ENCODE measurements at places on chromosomes 11 and 22.

- peak; percentile 76 for DNase-seq
These were observed 163.7 kb downstream of the LARGE1 start for GRCh38 chr22:33756508-33756949.

DNA sequence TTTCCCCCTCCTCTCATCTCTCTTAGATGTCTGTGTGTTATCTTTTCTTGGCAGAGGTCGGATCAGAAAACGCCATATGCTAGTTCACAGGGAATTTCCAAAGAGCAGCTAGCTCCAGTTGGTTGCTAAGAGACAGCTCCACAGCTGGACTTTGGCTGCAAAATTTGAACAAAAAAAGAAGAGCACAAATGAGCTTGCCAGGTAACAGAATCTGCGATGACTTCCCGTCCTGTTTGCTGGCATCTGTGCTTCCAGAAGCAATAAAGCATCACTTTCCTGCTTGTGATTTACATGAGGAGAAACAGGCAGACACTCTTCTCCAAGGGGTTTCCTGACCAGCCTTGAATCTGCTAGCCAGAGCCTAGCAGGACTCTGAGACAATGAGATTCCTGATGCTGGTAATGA lies 596.0 kb upstream of the B3GAT1 start:
- DNase-seq, result no peak

DNA sequence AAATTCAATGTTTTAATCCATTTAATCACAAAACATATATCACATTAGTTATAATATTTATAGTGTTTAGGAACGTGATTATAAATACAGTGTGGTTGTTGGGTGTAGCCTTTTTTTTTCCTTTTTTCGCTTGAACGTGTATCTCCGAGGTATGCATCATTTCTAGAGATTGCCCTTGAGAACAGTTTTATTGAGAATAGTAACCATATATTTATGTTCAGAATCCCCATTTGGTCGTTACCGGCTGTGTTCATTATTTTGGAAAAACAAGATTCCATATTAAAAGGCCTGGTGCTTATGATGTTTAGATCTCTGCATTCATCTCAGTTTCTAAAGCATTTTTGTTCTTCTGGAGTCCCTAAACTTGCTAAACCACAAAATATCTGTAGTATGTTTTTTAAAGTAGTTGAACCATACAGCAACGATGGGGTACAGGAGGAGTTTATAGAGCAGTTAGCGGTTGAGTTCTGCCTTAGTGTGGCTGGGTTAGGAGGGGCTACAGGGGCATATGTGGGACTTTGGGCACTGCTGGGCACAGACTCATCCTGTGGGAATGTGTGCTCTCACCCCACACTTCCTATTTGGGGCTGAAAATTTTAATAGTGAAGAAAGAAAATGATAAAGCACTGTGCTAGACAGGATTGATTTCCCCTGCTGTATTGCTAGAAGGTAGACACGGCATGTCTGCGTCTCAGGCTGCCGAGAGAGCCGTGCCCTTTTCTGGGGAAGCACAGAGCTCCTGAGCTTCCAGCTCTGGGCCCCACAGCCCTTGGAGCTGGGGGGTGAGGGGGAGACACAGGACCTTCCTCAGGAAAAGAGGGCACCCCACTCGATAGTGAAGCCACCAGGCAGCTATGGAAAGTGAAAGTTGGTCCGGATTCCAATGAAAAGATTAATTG lies 81.5 kb upstream of the PPARA start:
- DNase-seq, result no peak

GRCh38 chr11:106446955-106447354 lies 369.5 kb downstream of the AASDHPPT start:
- peak; percentile 7 for DNase-seq

DNA sequence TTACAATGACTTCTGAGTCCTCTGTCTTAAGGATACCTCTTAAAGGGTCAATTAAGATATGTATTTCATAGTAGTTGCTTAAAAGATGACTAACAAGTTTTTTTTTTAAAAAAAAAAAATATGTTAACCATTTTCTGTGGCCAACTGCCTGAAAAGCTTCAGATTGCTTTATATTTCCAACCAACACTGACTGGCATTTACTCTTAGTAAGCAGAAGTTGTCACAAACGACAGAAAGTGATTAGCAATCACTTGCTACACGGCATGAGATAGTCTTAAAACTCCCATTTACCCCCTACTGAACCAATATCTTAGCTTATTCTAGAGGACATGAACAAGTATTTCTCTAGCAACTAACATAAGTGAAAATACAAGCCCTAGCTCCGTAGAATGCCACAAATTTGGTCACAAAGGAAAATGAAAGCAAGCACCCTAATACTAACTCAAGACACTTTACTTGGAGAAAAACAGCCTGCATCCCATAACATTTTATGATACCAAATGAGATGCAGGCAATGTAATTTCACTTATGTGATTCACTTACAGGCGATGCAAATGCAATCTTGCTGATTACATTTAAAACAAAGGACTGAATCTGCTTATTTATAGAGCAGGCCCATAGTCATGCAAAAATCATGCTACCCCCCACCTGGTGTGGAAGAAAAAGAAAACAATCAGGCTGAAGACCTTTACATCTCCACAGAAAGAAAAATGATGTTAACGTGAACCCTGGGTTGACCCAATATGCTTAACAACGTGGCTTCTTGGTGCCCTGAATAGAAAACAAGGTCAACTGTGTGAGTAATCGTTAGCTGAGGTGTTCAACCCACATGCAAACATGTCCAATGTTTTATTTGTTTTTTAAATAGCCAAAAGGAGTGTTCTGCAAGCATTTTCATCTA lies 25.7 kb downstream of the MPPED2 start:
- no peak for DNase-seq

- peak; percentile 31 for DNase-seq
These were observed 68.2 kb upstream of the B3GAT1 start for GRCh38 chr11:134480136-134480712.

DNA sequence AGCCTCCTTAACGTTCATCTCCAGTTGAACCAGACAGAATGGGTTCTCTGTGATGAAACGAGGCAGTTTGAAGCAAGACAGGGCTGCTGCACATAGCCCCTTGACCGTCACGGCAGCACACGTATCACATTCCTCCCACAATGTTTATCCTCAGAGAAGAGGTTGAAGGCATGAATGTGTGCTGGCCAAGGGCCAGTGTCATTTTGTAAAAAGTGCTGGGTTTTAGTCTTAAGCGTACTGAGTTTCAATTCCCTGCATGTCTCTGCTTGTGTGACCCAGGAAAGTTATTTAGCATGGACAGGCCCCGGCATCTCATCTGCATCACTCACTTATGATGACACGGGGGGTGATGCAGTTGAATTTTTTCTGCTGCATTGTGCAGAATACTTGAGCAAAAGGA lies 31.6 kb downstream of the TTC12 start:
- DNase-seq, result no peak

DNA sequence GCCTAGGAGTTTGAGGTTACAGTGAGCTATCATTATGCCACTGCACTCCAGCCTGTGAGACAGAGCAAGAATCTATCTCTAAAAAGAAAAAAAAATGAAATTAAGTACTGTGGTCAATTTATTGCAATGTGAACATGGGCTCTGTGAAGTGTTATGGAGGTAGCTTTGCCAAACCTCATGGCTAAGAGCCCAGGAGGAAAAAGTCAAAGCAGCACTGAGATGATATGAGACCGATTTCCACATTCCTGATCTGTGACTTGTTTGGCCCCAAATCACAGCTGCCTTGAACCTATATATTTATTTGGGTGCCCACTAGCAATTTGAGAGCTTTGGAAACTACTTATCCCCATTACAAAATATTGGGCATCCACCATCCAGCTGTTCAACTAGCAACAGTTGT lies 29.8 kb upstream of the TMEM135 start:
- DNase-seq, result no peak

- DNase-seq, result no peak
These were observed 76.5 kb downstream of the LRRC4C start for GRCh38 chr11:41382927-41383326.
